ENCODE measurements at places on chromosomes 4 and X. TPM values are rescaled to one million over a fixed set of nuclear protein-coding genes. Genes with fewer than 3 reads are reported as not detected.

Gene PF4V1
- not detected for polyA plus RNA-seq

Gene SHROOM4
- 0.45 TPM for polyA plus RNA-seq

Gene LRP2BP
- 0.30 TPM for polyA plus RNA-seq

Gene QRFPR
- polyA plus RNA-seq = not detected

Gene NPY1R
- polyA plus RNA-seq = not detected

Gene ZNF595
- 130 TPM for polyA plus RNA-seq

GRCh38 chrX:72498782-72499181 lies 73.9 kb downstream of the HDAC8 start:
- 0 out of 2 replicates have a peak, but pooled peaks cover 3% of the 10 kb centered on the region for H3K36me3 ChIP-seq
- H3K4me1 ChIP-seq = peaks cover 5% of the 10 kb centered on the region
- H3K27ac ChIP-seq = no peak overlapping the region
- H3K27me3 ChIP-seq = no peaks in the 10 kb centered on the region
- H3K4me3 ChIP-seq = no peak overlapping the region

GRCh38 chrX:154333837-154334271 lies 38.3 kb downstream of the TKTL1 start:
- H3K27me3 ChIP-seq = peaks cover 46% of the 10 kb centered on the region
- H3K4me1 ChIP-seq = no peaks in the 10 kb centered on the region
- H3K27ac ChIP-seq = no peak overlapping the region
- no peaks in the 10 kb centered on the region for H3K36me3 ChIP-seq
- H3K4me3 ChIP-seq = no peak overlapping the region

DNA sequence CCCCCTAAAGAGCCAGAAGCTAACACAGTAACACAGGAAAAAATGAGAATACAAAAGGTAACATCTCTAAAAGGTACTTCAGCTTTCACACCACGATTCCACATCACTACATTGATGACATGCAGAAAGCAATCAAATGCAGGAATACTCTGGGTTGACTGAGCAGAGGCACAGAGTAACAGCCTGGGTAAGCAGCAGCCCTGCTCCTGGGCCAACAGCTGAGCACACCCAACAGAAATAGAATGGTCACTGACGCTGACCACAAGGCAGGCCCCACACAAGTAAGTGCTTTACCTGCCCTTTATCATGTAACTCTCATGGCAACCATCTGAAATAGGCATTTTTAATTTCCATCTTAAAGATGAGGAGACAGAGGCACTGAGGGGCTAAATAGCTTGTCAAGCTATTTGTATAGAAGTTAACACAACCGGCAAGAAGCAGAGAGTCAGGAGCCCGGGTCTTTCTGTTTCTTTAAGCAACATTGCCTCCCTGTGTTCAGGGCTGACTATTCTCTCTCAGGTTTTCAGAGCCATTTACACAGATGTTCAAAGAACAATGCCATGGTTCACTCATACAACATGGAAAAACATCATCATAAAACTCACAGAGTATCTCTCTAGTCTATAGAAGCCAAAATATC lies 168.9 kb downstream of the ZNF674 start:
- no peak overlapping the region for H3K4me3 ChIP-seq
- no peaks in the 10 kb centered on the region for H3K36me3 ChIP-seq
- no peak overlapping the region for H3K27ac ChIP-seq
- peaks cover 10% of the 10 kb centered on the region for H3K4me1 ChIP-seq

DNA sequence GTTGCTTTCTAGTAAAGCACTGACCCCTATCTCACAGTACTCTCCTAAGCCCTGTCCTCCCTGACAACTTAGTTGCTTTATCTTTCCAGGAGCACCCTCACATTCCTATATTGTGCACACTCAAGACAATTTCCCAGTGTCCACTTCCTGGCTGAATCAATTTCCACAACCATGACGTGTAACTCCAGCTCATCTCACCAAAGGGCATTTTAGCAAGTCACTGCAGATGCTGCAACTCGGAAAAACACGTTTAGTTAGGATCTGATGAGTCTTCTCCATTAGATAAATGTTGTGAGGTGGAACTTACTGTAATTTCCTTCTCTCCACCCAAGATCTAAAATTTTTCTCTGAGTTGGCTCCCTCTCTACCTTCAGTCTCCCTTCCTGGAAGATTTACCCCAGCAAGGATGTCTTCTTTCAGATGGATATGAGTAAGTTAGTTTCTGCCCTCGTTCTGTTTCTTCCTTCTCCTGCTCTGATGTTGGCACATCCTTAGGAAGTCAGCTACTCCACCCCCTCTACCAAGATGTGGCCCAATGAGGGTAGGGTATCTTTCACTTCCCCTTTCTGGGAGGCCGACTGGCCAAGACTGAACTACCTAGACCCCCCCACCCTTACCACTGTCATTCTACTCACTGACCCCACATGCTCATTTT lies 28.8 kb upstream of the IL13RA1 start:
- DNase-seq = no peak
- H3K4me1 ChIP-seq = no peaks in the 10 kb centered on the region
- no peaks in the 10 kb centered on the region for H3K36me3 ChIP-seq
- no peak overlapping the region for H3K4me3 ChIP-seq

DNA sequence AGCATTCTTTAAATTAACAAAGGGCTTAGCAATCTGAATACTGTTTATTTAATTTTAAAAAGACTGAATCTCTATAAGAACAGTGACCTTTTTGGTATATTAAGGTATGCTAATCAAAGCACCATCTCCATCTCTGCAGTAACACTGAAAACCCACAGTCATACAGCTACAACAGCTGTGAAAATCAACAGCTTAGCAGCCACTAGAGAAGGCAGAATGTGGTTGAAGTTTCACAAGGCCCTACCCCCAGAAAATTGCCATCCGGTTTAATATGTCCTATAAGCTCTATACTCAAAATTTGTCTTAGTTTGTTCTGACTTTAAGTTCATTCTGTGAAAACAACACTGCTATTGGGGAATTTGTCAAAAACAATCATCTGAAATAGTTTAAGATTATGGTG lies 128.7 kb downstream of the OPHN1 start:
- H3K36me3 ChIP-seq = no peaks in the 10 kb centered on the region
- no peaks in the 10 kb centered on the region for H3K4me1 ChIP-seq
- no peak overlapping the region for H3K27ac ChIP-seq

GRCh38 chr4:139973616-139974015 lies 180.4 kb downstream of the MAML3 start:
- no peak overlapping the region for H3K4me3 ChIP-seq
- DNase-seq = no peak
- no peaks in the 10 kb centered on the region for H3K36me3 ChIP-seq
- peaks cover 45% of the 10 kb centered on the region for H3K4me1 ChIP-seq

DNA sequence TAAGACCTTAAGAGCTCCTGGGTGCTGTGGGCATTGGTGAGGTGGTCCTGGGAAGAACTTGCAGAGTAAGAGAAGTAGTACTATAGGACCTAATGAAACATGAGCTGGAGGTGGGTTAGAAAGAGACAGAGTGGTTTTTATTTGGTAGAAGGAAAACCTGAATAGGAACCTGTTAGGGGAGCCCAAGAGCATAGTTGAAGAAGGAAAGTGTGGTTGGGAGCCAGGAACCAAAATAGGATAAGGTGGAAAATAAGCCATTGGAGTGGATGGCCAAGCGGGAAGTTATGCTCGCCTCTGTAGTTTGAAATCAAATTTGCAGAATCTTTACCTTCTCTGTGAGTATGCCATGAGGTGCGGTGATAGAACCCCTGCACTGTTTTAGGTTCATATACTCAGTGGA lies 26.7 kb downstream of the GAB1 start:
- no peaks in the 10 kb centered on the region for H3K27me3 ChIP-seq
- no peak overlapping the region for H3K27ac ChIP-seq
- H3K4me1 ChIP-seq = peaks cover 34% of the 10 kb centered on the region
- no peak for DNase-seq
- no peak overlapping the region for H3K4me3 ChIP-seq
- no peaks in the 10 kb centered on the region for H3K36me3 ChIP-seq

DNA sequence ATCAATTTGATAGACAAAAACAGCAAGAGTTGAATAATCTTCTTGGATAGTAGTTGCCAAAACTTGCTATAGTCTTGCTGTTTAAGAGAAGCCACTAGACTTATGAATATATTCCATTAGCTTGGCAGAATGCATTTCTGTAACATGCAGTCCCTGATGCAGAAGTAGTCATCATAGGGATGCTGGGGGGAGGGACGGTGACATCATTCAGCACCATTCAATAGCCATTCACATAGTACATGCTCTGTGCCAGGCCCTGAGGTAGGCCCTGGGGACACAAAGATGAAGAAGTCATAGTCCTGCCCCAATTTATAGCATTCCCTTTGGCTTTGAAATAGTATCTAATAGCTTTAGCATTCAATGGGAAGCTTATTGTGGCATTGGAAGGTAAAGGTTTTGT lies 185.5 kb upstream of the AFF2 start:
- H3K4me1 ChIP-seq = no peaks in the 10 kb centered on the region
- DNase-seq = no peak
- no peaks in the 10 kb centered on the region for H3K36me3 ChIP-seq
- H3K4me3 ChIP-seq = no peak overlapping the region

GRCh38 chr4:99878604-99879003 lies 15.6 kb downstream of the LAMTOR3 start:
- no peak for DNase-seq
- H3K4me1 ChIP-seq = no peaks in the 10 kb centered on the region
- no peak overlapping the region for H3K27ac ChIP-seq
- no peak overlapping the region for H3K4me3 ChIP-seq
- H3K36me3 ChIP-seq = peaks cover 57% of the 10 kb centered on the region

DNA sequence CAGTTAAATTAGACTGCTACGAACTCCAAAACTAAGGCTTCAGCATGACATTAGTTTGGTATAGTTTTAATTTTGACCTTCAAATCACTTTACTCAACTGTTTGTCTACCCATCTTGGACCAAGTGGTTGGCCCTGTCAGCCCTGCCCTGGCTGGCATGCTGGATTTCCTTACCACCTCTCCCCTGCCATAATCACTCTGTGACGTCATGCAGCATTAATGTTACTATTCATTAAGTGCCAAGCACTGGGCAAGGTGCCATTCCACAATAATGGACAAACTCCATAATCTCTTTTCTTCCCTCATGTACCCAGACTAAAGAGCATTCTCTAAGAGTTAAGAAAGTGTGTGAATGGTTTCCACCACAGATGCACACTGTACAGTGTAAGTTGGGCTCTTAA lies 277.0 kb upstream of the INTU start:
- no peaks in the 10 kb centered on the region for H3K36me3 ChIP-seq
- no peaks in the 10 kb centered on the region for H3K4me1 ChIP-seq
- DNase-seq = no peak
- no peaks in the 10 kb centered on the region for H3K27me3 ChIP-seq
